Stimulated activated CD8-positive, alpha-beta memory T cell treated with anti-CD3 and anti-CD28 coated beads, Interleukin-4, amount 100 ng/mL, for 4 hours (primary cell): ENCODE measurements at places on chromosomes 11 and 22.
A peak's percentile ranks its signal among the peaks of the same experiment; 100 is the strongest.

DNA sequence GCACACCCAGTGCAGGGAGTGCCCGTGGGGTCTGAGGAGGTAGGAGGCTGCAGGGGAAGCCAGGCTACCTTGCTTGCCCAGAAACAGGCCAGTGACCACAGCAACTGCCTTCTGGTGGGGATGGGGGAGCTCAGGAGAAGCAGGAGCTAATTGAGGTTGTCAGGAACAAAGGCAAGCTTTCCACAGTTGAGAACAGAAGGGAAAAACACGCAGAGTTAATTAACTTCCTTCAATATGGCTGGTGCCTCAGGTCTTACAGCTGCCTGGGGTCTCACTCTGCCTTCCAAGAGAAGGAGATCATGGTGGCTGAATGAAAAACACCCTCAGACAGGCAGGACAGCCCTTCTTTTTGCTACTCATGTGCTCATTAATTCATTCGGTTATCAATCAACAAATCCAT is 127.9 kb upstream of the SYT13 start:
- DNase-seq = no peak

DNA sequence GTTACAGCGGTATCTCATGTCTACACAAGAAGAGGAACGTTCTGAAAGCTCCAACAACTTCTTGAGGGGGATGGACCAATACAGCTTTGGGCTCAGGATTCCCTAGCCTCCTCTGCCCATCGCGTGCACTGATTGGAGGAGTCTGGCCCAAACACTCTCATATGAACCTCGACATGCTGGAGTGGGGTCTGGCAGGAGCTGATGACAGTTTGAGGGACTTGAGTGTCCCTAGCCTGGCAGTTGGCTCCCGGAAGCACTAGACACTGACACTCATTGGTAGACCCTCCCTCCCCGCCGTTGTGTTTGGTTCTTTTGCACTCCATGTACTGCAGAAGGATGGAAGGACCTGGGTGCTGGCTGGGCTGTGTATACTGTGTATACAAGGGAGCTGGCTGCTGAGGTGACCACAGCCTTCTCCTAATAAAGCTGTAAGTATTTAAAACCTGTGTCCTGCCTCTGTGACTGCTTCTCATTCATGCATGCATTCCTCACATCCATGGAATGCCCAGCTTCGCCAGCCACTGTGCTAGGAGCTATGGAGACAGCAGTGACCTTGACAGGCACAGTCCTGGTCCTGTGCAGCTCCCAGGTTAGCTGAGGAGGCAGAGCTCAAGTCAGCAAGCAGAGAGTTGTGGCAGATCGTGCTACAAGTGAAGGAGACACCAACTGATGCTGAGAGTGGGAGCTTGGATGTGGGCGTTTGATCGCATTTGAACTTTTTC is 27.9 kb downstream of the ADAMTS15 start:
- DNase-seq = no peak

DNA sequence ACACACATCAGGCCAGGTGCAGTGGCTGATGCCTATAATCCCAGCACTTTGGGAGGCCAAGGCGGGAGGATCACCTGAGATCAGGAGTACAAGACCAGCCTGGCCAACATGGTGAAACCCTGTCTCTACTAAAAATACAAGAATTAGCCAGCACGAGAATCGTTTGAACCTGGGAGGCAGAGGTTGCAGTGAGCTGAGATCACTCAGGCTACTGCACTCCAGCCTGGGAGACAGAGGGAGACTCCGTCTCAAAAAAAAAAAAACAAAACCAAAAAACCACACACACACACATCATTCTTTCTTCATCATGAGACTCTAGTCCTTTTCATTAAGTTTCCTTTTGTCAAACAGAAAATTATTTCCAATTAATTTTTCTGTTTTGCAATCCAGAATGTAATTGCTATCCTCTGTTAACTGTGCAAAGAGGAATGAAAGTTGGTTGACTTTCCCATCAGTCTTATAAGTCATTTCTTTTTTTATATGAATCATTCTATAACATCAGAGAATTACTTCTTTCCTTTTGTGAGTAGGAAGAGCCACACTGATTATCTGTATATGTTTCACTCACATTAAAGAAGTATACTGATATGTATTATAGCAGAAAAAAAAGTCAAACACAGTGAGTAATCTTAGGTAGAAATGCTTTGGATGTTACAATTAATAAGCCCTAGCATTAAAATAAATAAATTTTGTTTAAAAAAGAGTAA is 52.2 kb downstream of the HORMAD2 start:
- no peak for DNase-seq

DNA sequence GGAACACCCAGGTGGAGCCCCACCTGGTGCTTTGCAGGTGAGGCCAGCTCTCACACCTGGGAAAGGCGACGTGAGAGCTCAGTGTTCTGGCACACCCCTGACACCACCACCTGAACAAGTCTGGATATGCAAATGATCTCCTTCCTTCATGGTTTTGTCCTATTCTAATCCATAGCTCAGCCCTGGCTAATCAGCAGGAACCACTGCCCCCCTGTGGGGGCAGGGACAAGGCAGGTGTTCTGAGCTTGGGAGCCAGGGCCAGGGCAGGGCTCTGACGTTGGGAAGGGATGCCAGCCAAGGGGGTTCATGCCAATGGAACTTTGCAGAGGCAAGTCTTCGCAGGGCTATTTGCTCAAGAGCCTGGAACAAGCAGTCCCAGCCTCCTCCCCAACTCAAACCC is 144.2 kb downstream of the TRIM29 start:
- DNase-seq = no peak

- no peak for DNase-seq
These were observed 162.9 kb upstream of the TTC12 start for GRCh38 chr11:113151521-113151920.

- no peak for DNase-seq
These were observed 37.5 kb upstream of the TSKU start for GRCh38 chr11:76745561-76746207.

- DNase-seq = no peak
These were observed 1256.7 kb downstream of the LRRC4C start for GRCh38 chr11:40202589-40203270.

GRCh38 chr11:106983991-106984390 is 34.3 kb downstream of the GUCY1A2 start:
- no peak for DNase-seq

- no peak for DNase-seq
These were observed 27.9 kb upstream of the FZD4 start for GRCh38 chr11:86983021-86983488.

GRCh38 chr11:119666463-119667131 is 62.4 kb downstream of the NECTIN1 start:
- DNase-seq = peak; percentile 12

- DNase-seq = peak; percentile 87
These were observed 7.5 kb downstream of the GP1BB start for GRCh38 chr22:19730655-19731360.

- no peak for DNase-seq
These were observed 199.1 kb upstream of the NCAM1 start for GRCh38 chr11:112761911-112762706.

DNA sequence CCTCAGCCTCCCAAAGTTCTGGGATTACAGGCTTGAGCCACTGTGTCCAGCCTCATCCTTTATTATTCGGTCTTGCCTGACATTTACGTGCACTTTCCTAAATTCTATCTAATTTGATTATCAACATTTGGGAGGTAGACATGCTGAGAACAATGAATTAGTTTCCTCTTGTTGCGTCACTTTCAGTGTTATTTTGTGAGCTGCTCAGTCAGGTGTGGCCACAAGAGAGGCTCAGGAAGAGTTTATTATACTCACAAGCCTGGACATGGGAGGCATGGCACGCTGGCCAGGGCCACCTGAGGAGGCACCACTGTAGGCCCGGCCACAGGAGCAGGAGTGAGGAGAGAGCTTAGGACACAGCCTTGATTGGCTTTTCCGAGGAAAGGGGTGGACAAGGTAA is 59.7 kb upstream of the RBFOX2 start:
- DNase-seq = no peak

DNA sequence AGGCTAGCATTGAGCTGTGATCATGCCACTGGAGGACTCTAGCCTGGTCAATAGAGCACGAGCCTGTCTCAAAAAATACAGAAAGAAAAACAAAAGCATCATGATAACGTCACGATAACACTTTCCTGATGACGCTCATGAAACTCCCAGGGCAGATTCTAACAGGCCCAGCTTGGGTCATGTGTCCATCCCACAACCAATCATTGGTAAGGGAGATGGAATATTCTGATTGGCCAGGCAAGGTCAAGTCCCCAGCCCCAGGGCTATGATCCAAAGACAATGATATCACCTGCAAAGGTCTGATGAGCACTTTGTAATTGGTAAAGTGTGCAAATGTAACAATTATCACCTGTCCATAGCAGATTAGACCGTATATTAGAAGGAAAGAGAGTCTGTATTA is 21.5 kb upstream of the DDX6 start:
- no peak for DNase-seq

GRCh38 chr11:69396948-69397307 is 84.5 kb upstream of the LINC01488 start:
- no peak for DNase-seq

DNA sequence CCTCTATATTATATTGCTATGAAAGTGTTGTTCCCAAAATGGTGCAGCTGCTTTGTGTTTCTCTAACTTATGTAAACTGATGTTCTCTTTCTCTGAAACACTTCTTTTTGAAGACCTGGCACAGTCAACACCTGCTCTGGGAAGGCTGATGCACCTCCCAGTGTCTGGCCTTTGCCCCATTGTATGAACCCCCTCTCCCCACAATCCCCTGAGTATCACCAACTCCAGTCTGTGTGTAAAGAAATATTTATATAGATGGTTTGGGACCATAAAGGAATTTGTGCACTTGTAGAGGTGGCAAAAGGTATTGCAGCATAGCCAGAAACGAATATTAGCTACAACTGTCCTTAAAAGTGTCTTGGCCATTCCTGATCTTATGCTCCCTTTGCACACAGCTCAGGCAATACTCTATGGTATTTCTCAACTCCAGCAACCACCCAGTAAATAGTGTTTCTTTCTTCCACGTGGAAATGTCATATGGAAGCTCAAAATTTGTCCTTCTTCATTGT is 365.2 kb upstream of the DDI1 start:
- DNase-seq = no peak

- no peak for DNase-seq
These were observed 79.4 kb upstream of the PPARA start for GRCh38 chr22:46070803-46071450.

- no peak for DNase-seq
These were observed 33.0 kb downstream of the VSIG10L2 start for GRCh38 chr11:125978778-125979407.

DNA sequence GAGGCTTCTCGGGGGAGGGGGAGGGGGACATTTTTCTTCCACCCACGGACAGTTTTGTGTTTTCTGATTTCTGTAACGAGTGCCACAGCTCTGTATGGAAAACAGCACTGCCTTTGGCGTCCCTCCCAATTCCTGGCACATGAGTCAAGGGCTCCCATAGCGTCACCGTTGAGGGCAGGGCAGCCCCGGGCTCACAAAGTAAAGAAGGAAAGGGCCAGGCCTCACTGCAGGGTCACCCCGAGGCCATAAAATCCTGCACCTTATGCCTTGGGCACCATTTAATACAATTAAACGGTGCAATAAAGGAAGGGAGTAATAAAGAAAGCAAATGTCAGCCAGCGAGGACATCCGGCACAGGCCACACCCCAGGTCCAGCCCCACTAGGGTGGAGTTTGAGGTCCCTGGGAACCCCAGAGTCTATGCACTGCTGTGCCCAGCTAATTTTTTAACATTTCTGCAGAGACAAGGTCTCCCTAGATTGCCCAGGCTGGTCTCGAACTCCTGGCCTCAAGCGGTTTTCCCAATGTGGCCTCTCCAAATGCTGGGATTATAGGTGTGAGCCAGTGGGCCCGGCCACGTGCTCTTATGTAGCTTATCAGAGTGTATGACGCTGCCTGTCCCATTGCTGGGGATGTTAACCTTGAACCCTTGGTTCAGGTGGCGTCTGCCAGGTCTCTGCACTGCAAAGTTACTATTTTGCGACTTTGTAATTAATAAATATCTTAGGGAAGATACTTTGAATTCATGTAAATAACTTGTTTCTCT is 13.6 kb upstream of the MUC2 start:
- no peak for DNase-seq

GRCh38 chr11:124511745-124512144 is 31.7 kb downstream of the OR8B12 start:
- no peak for DNase-seq

- no peak for DNase-seq
These were observed 53.7 kb downstream of the PPP6R2 start for GRCh38 chr22:50396751-50397370.

DNA sequence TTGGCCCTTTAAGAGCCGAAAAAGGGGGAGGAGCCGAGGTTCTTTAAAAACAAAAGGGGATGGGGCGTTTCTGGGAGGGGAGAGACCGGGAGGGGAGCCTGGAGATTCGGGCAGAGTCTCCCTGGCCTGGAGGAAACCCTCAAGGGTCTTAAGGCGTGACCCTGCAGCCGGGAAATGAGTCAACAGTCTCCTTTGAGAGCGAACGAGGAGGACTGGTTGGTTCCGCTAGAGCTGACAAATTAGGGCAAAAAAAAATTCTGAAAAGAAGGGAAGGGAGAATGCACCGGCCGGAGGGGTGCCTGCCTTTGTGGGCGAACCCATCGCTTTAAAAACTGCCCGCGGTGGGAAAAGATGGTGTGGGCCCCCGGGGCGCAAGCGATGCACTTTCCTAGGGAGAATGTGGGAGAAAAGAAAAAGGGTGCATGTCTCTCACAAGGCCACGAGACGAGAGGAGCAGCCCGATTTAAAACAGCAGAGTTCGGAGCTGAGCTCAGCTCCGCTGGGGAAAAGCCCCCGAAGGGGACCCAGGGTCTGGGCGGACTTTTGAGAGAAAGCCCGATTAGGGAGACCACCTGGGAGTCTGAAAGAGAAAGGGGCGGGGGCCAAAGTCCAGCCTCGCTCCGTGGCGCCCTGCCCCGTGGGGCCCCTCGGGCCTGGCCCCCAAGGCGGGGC is 874 bp downstream of the ZFTA start:
- no peak for DNase-seq

DNA sequence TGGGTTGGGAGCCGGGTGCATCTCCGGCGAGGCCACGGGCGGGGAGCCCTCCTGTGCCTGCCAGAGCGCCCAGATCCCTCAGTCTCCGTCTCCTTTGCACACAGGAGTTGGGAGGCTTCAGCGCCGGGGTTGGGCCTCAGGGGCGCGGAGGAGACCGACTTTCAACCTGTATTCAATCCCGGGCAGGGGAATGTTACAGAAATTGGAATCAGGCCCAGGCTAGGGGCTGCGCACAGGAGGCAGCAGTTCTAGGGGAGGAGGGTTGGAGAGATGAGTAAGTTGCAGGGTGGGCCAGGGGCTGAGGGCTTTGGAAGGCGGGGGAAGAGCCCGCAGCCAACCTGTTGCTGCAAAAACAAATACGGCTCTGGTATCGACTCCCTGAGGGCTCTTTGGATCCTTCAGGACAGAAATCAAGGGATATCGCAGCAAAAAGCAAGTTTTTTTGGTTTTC is 640 bp upstream of the KCNA4 start:
- no peak for DNase-seq
